ENCODE measurements at places on chromosomes 7 and 10.
A peak's percentile ranks its signal among the peaks of the same experiment; 100 is the strongest.

- no peaks in the 10 kb centered on the region for H3K27me3 ChIP-seq
- no peaks in the 10 kb centered on the region for H3K36me3 ChIP-seq
- DNase-seq = peak; percentile 29
- H3K27ac ChIP-seq = no peak overlapping the region
- no peaks in the 10 kb centered on the region for H3K4me1 ChIP-seq
These were observed 95.7 kb downstream of the DNAJB6 start for GRCh38 chr7:157432541-157432956.

- H3K4me1 ChIP-seq = peaks cover 4% of the 10 kb centered on the region
- no peak for DNase-seq
- no peak overlapping the region for H3K4me3 ChIP-seq
- no peaks in the 10 kb centered on the region for H3K36me3 ChIP-seq
- H3K27me3 ChIP-seq = no peaks in the 10 kb centered on the region
These were observed 81.6 kb upstream of the C1QL3 start for GRCh38 chr10:16603308-16603707.

GRCh38 chr7:47649919-47650318 lies 68.0 kb upstream of the TNS3 start:
- H3K4me3 ChIP-seq = no peak overlapping the region
- no peak overlapping the region for H3K27ac ChIP-seq
- H3K36me3 ChIP-seq = no peaks in the 10 kb centered on the region

DNA sequence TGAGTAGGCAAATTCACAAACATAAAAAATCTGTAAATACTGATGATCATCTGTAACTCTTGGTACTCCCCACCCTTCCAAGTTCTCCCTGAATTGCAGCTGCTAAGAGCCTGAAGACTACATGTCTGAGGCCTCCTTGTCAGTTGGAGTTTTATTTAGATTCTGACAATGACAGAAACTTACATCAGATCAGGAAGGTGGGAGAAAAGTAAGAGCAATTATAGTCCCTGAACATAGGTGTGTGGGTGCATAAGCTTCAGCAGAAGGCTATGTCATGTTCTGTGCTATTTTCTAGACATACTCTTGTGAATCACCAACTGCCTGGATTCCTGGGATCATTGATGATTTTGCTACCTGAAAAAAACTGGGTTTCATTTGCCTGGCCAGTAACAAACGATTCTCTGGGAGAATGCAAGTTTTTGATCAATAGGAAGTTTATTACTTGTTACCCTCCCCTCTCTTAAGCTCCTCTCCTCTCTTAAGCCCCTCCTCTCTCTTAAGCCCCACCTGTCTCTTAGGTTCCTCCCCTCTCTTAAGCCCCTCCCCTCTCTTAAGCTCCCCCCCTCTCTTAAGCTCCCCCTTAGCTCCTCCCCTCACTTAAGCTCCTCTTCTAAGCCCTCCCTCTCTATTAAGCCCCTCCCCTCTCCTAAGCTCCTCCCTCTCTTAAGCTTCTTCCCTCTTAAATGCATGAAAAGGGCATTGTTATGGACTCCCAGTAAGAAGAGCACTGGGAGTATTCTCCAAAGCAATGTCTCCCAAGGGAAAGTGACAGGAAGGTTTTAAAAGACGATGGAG lies 1183.4 kb upstream of the AUTS2 start:
- H3K27ac ChIP-seq = no peak overlapping the region
- no peak overlapping the region for H3K4me3 ChIP-seq
- DNase-seq = no peak
- no peaks in the 10 kb centered on the region for H3K36me3 ChIP-seq

GRCh38 chr10:107653832-107654287 lies 489.4 kb upstream of the SORCS1 start:
- H3K27ac ChIP-seq = no peak overlapping the region
- no peak overlapping the region for H3K4me3 ChIP-seq
- peak; percentile 6 for DNase-seq
- H3K4me1 ChIP-seq = no peaks in the 10 kb centered on the region
- no peaks in the 10 kb centered on the region for H3K27me3 ChIP-seq

GRCh38 chr10:124989526-124989925 lies 47.6 kb downstream of the ZRANB1 start:
- H3K4me1 ChIP-seq = no peaks in the 10 kb centered on the region
- H3K27me3 ChIP-seq = no peaks in the 10 kb centered on the region
- DNase-seq = peak; percentile 21
- peaks cover 58% of the 10 kb centered on the region for H3K36me3 ChIP-seq

- peak overlapping the region; percentile 42 for H3K27ac ChIP-seq
- no peaks in the 10 kb centered on the region for H3K36me3 ChIP-seq
- H3K27me3 ChIP-seq = no peaks in the 10 kb centered on the region
- H3K4me1 ChIP-seq = peaks cover 5% of the 10 kb centered on the region
- H3K4me3 ChIP-seq = no peak overlapping the region
- DNase-seq = peak; percentile 97
These were observed 2.5 kb upstream of the MACC1 start for GRCh38 chr7:20219446-20220292.

All from trophoblast cell (in vitro differentiated cells and primary cell).